ENCODE measurements at places on chromosomes 1 and 21.

- no peak for DNase-seq
Observed at GRCh38 chr1:37995751-37996345, 6.0 kb upstream of the SF3A3 start.

- DNase-seq: no peak
Observed at GRCh38 chr1:48967318-48967717, 190.6 kb upstream of the BEND5 start.

GRCh38 chr1:45134461-45134873 is 71.9 kb downstream of the ZSWIM5 start:
- DNase-seq: no peak

DNA sequence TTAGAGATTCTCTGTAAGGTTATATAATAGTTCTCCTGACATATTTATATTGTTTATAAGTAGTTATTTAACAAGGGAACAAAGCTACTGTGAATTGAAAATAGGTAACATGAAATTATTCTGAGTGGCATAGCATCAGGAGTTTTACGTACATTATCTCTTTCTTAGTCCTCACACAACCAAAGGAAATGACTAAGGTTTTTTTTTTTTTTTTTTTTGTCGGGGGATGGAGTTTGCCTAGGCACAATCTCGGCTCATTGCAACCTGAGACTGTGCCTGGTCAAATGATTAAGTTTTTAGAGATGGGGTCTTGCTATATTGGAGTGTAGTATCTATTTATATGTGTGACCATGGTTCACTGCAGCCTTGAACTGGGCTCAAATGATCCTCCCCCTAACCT is 24.9 kb downstream of the TMED5 start:
- DNase-seq: no peak

DNA sequence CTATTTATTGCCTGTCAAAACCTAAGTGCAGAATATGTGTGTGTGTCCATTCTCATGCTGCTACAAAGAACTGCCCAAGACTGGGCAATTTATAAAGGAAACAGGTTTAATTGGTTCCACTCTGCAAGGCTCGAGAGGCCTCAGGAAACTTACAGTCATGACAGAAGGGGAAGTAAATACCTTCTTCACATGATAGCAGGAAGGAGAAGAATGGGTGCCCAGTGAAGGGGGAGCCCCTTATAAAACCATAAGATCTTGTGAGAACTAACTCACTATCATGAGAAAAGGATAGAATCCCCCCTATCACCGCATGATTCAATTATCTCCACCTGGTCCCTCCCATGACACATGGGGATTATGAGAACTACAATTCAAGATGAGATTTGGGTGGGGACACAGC is 300.7 kb upstream of the SNX7 start:
- DNase-seq: no peak

DNA sequence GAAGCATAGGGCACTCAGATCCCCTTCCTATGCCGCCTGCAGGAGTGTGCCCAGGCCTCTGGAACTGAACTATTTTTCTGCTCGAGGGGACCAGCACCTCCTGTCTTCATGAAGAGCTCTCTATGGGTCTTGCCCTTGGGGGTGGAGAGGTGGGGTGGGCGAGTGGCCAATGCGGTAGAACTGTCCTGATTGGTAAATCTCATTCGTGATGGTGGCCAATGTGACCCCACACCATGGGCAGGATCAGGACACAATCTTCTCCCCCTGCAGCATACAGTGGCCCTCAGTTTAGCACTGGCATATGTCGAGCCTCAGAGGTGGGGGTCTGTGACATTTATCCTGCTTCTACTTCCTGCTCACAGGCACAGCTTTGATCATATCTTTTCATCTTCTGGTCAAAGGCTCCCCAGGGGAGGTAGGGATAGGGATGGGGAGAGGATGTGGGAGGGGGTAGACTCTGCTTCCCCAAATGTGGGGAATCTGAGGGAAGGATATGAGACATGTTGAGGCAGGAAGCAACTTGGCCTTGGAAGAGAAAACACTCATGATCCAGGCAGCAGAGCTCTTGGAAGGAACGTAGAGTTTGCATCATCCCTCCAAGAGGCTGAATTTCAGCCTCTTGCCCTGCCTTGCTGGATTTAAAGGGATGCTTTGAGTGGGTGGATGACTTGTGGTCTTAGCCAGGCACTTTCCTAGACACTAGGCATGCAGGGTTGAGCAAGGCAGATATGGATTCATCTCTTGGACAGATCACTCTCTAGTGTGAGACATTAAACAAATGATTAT is 81.8 kb downstream of the LAMC2 start:
- no peak for DNase-seq

GRCh38 chr1:88722492-88722891 is 38.4 kb downstream of the PKN2 start:
- DNase-seq: no peak

DNA sequence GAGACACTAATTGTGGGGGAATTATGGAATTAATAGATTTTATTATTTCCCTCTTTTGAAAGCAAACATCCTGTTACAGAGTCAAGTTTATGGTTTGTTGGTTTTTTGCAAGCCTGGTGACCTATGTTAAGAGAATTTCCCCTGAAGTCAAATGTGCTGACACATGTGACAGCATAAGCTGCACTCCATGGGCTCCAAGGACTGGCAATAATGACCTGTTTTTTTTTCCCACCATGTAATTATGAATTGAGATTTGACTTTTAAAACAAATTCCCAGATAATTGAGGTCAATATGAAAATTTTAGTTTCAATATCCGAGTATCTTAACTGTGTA is 242.5 kb upstream of the SGIP1 start:
- no peak for DNase-seq

DNA sequence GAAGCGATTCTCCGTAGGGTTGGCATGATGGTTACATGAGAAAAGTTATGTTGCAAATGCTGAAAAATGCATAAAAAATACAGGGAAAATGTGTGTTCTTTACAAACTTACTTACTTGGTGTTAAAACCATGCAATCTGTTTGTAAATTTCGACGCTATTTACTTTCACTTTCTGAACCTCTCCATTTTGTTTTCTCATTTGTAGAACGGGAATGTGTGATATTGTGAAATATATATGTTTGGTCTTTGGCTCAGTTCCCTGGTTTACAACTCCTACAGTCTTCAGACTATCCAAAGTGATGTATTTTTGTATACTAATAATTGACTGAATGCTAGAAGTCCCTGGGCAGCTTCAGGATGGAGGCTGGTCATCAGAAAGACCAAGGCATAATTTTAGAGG is 982.3 kb downstream of the ADGRL2 start:
- no peak for DNase-seq

DNA sequence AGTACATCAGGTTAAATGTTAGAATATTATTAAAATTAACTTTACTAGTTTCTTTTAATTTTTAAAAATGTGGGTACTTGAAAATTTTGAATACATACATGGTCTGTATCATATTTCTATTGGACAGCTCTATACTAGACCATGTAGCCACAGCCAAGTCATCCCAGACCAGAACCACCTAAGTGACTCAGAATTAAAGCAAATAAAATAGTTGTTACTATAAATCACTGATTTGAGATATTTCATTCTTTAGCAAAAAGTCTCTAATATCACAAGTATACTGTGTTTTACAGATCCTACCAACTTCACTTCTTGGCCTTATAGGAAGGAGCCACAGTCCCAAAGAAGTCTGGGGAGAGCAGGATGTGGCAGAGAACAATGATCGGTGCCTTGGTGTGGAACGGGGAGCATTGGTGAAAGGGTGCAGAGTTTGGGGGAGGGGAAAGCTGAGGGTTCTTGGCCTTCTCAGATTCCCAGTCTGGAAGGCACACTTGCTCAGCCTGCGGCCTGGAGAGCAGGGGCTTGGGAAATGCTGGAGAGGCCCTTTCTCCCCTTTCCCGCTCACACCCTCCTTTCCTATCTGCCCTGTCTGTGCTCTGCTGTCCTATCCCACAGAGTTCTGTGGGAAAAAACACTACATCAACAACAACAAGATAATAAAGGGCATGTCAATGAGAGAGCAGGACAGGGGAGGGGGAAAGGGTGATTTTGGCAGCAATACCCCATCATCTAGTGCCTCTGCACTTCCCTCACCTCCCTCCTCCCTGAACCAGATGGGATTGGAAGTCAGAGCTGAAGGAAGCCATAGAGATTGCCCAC is 122.1 kb downstream of the NGF start:
- no peak for DNase-seq

DNA sequence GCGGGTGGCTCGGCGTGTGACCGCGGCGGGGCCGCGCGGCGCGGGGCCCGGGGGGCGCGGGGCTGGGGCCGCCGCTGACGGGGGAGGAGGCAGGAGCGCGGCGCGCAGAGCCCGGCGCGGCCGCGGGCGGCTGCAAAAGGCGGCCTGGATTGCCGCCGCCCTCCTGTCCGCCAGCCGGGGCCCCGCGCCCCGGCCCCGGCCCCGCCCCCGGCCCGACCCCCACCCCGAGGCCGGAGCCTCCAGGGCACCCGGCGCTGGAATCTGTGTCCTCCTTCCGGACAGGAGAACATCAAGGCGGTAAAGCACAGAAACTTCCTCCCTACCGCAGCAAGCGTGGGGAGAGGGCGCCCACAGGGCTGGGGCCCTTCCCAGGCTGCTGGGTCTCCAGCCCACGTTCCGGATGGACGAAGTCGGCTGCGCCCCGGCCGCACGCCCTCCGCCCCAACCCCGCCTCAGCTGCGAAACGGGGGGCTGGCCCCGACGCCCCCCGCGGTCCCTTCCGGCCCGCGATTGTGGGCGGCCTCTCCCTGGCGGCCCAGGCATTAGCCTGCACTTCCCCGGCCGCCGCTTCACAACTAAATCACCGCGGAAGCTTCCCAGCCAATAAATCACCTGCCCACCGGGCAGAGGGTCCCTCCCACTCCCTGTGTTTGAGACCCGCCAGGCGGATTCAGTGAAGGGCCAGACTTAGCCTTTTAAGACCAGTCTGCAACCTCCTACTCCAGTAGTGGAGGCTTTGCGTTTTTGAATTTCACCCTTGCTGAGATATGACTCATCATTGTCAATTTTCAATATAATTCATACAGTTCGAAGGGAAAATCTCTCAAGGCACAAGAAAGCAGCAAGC is 106.0 kb downstream of the SLC45A1 start:
- no peak for DNase-seq

GRCh38 chr1:6208723-6209660 is 3.1 kb downstream of the RNF207 start:
- no peak for DNase-seq

- DNase-seq: no peak
Observed at GRCh38 chr1:4931486-4931885, 277.1 kb downstream of the AJAP1 start.

- DNase-seq: no peak
Observed at GRCh38 chr1:99570486-99571089, 75.3 kb upstream of the PALMD start.

DNA sequence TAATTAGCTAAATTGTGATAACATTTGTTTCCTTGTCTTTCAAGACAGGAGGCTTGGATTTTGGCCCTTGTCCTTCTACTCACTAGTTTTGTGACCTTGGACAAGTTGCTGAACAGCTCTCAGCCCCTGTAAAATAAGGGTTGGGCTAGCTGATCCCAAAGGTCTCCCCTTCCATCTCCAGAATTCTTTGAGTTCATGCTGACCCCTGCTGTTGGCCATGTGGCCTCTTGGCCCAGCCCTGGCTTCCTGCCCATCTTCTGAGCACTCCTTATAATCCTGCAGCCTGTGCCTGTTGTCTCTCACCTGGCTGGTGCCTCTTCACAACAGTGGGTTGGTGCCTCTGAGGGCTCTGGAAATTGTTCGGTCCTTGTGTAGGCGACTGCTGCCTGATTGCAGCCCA is 10.1 kb downstream of the PTGFRN start:
- DNase-seq: no peak

DNA sequence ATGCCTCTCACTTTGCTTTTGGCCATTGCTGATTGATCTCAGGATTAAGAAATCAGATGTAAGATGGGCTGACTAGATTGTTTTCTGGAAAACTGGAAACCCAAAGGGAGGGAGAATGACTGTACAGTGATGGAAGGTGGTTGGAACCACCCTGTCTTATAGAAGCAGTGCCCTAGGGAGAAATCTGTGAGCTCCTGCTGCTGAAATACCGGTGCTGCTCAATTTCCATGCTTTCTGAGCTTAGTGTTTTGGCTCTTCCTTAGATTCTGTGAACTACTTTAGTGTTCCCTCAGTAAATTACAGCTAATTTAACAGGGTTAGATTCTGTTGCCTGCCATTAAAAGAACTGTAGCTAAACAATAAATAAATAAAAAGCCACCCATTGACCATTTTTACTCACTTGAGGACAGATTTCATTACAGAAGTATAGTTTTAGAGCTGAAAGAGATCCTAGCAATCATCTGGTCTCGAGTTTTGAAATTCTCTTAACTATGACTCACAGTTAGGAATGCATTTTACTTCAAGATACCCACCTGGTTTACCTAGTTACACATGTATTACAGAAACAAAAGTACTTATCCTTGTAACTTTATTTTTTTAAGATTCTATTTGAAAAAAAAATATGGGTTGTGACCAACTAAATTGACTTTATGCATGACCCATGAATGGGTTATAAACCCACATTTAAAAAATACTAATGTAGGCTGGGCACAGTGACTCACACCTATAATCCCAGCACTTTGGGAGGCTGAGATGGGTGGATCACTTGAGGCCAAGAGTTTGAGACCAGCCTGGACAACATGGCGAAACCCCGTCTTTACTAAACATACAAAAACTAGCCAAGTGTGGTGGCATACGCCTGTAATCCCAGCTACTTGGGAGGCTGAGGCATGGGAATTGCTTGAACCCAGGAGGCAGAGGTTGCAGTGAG is 33.2 kb downstream of the CAMSAP2 start:
- no peak for DNase-seq

DNA sequence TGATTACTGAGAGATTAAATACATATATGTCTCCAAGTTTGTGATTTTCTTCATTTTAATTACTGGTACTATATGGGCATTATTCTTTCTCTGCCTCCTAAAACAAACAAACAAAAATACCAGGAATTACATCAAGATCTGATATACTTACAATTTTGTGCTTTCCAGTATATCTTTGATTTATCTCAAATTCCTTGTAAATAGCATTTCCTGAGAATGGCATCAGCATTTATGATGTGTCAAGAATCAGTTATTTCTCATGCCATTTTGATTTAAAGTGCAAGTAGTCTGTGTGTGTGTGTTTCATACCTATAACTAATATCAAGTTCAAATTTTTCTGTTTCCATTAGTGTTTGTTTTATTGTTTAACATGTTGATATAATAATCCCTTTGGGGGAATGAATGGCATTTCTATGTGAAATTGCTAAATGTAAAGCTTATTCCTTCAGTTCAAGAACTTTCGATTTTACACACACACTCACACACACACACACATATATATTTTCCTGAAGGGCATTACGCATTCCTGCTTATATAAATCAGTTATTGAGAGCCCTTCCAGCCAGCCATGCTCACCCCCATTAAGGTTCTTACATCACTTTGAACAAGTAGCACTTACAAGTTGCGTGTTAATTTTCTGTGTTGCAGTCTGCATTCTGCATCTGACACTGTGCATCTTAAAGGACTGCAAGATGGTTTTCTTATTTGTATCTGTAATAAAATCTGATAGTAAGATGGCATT is 102.7 kb downstream of the NEK7 start:
- DNase-seq: no peak

- DNase-seq: no peak
Observed at GRCh38 chr1:242187816-242188215, 188.9 kb upstream of the MAP1LC3C start.

GRCh38 chr1:235454021-235454420 is 50.2 kb downstream of the B3GALNT2 start:
- no peak for DNase-seq

All from NCI-H1436 treated with DMSO at 0.1 percent for 48 hours (cell line).